ENCODE measurements at places on chromosomes 1 and 21. TPM values are rescaled to one million over a fixed set of nuclear protein-coding genes. Genes with fewer than 3 reads are reported as not detected.

- DNase-seq, result no peak
These were observed 63.1 kb downstream of the TOR1AIP2 start for GRCh38 chr1:179814546-179814838.

- DNase-seq, result no peak
These were observed 7.6 kb upstream of the ZNF326 start for GRCh38 chr1:89987159-89987819.

PLA2G2D gene
- polyA plus RNA-seq, result 0.06 TPM

KIF2C gene
- 0.21 TPM for polyA plus RNA-seq

S100A12 gene
- 4.7 TPM for polyA plus RNA-seq

GRCh38 chr1:95652423-95652965 is 418.5 kb downstream of the RWDD3 start:
- no peak for DNase-seq

DNA sequence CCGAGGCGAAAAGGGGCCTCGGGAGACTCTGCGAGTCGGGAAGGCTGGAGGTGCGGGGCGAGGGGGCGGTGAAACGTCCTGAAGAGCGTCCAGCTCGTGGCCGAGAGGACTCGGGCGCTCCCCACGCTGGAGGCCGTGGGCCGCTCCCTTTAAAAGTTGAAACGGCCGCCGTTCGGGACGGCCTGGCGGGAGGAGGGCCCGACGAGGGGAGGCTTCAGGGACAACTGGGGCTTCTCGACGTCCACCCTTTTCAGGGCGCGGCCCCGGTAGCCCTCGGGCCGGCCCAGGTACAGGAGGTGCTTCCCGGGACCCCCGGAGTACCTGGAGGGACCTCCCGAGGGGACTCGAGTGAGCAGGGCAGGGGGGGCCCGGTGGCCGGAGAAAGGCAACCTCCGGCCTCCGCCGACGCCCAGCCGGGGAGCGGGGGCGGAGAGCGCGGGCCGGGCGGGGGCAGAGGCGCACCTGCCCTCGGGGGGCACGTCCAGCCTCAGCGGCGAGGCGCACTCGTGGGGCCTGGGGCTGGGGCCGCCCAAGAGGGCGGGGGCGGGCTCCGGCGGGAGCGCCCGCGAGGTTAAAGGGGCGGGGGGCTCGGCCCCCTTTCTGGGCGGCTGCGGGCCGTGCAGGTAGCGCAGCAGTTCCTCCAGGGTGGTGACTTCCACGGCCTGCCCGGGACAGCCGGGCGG is 14.0 kb downstream of the SEMA6C start:
- no peak for DNase-seq

- DNase-seq, result no peak
These were observed 139.2 kb upstream of the COL11A1 start for GRCh38 chr1:103247517-103247916.

GRCh38 chr21:44477712-44478111 is 22.4 kb downstream of the LRRC3 start:
- DNase-seq, result no peak

OR14K1 gene
- not detected for polyA plus RNA-seq

- no peak for DNase-seq
These were observed 56.9 kb downstream of the LRRC8D start for GRCh38 chr1:89877756-89878155.

DMBX1 gene
- polyA plus RNA-seq, result not detected

- no peak for DNase-seq
These were observed 91.7 kb upstream of the DSCAM start for GRCh38 chr21:40938611-40939010.

BNIPL gene
- polyA plus RNA-seq, result 0.13 TPM

GRCh38 chr1:217052196-217052595 is 329.0 kb upstream of the ESRRG start:
- DNase-seq, result no peak
